T-helper 22 cell (primary cell): ENCODE measurements at places on chromosomes 12 and 14.

GRCh38 chr14:35281341-35281740, 10.8 kb upstream of the PSMA6 start:
- DNase-seq, result no peak

GRCh38 chr14:64542836-64543201, 2.3 kb downstream of the HSPA2 start:
- no peak for DNase-seq

GRCh38 chr12:64808110-64808509, 16.3 kb upstream of the TBC1D30 start:
- no peak for DNase-seq

DNA sequence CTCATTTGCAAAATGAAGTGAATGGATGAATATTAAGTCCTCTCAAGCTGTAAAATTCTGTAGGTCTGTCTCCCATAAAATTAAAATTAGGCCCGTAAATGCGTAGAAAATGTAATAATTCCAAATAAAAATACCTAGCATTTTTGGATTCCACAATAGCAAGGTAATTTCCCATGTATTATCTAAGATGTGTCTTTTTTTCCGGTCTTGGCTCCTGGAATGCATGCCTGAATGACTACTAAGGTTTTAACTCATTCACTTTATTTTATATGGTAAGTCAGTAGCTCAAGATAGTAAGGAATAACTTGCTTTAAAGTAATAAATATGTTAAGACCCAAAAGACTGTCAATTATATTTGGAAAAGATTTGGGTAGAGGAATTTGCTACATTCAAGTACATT, 11.1 kb downstream of the TXNRD1 start:
- DNase-seq, result no peak

DNA sequence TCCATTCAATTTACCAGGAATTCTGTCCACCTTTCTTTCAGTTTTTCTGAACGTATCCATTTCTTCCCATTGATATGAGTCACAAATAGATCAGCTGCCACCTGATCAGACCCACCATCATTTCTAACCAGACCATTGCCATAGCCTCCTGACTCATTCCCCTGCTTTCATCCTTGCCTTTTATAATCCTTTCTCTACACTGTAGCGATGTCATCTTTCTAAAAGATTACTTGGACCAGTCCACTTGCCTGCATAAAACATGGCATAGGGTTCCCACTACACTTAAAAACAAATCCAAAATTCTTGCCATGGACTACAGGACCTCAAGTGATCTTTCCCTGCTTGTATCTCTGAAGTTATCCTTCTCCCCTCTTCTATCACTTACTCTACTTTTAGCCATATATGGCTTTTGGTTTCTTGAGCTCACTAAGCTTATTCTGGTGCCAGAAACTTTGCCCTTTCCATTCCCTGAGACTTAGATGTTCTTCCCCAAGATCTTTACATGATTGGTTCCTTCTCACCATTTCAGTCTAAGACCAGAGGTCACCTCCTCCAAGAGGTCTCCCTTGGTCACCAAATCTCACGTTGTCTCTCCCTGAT, 149.5 kb upstream of the KRR1 start:
- no peak for DNase-seq

DNA sequence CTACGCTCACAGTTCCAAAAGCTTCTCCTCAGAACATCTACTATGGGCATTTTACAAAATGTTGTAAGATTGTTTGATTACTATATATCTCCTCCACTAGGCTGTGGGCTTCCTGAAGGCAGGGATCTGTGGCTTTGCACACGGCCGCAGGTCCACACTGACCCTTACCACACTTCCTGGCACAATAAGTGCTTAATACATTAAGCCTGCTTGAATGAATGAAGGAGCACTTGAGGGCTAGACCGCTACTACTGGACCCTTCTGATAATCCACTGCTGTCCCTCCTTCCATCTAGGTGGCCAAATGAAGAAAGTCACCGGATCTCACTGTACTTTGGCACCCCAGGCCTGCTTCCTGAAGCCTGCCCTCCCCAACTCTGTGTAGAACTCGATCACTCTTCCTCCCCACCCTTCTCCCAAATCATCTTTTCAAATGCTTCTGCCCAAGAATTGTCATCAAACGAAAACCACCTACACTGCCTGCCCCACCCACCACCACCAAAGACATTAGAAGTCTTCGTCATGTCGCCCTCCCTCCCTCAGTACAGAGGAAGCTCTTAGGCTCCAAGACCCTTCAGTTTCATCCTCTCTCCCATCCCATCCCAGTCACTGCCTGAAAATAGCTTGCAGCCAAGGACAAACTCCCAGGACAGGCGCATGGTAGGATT, 596 bp upstream of the ZBTB39 start:
- no peak for DNase-seq

GRCh38 chr12:29204521-29204920, 55.4 kb downstream of the FAR2 start:
- DNase-seq, result no peak

DNA sequence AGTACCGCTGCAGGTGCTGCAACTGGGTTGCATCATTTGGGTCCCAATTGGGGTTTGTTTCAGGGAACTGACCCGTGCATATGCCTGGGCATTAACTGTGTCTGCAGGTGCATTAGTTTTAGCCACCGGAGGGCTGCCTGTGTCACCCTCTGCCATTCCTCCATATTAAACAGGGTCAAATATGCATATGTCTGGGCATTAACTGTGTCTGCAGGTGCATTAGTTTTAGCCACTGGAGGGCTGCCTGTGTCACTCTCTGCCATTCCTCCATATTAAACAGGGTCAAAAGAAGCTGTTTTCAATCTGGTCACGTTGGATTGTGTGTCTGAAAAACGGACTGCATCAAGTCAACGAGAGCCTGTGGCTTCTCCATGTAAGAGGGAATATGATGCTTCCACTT, 1317.0 kb downstream of the TMEM121 start:
- no peak for DNase-seq

DNA sequence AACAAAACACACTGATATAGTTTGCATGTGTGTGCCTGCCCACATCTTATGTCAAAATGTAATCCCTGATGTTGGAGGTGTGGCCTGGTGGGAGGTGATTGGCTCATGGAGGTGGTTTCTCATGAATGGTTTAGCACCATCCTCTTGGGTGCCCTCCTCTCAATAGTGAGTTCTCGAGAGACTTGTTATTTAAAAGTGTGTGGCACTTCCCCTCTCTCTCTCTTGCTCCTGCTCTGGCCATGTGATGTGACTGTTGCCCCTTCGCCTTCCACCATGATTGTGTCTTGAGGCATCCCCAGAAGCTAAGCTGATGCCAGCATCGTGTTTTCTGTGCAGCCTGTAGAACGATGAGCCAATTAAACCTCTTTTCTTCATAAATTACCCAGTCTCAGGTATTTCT, 454.1 kb upstream of the DCN start:
- DNase-seq, result no peak

GRCh38 chr12:62251609-62251958, 8.6 kb upstream of the USP15 start:
- no peak for DNase-seq

DNA sequence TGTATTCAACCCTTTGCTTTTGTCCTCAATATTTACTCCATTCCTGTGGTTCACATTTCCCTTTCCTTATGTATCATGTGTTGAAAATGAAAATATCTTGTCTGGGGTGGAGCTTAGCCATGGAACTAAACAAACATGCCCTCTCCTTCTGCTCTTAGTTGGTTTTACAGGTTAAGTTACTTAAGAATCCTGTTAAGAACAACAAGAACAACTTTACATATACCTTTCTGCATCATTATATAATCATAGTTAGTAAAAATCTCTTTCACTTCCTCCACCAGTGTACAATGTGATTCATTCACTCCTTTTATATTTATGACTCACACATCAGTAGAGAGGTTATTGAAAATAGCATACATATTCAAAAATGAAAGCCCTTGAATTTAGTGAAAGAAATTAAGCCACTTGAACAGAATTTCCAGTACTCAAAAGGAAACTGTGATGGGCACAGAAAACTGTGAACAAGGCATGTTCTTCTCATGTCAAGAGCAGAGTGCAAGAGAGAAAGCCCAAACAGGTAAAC, 307.7 kb downstream of the CCDC91 start:
- DNase-seq, result no peak

- no peak for DNase-seq
Observed at GRCh38 chr12:9651265-9651729, 18.2 kb upstream of the CLEC2D start.

DNA sequence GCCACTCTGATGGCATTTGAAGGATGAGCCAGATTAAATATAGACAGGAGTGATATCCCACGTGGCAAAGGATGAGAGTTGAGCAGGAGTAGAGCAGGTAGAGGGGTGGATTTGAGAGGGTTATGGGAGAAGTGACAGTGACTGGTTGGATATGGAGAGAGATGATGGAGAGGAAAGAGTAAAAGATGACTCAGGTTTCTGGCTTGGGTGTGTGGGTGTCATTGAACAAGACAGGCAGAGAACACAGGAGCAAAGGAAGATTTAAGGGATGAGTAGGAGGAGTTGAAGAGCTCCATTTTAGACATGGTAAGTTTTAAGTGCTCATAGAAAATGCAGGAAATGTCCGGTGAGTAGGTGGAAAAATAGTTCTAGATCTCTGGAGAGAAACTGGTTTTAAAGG, 136.9 kb downstream of the EGLN3 start:
- DNase-seq, result no peak

DNA sequence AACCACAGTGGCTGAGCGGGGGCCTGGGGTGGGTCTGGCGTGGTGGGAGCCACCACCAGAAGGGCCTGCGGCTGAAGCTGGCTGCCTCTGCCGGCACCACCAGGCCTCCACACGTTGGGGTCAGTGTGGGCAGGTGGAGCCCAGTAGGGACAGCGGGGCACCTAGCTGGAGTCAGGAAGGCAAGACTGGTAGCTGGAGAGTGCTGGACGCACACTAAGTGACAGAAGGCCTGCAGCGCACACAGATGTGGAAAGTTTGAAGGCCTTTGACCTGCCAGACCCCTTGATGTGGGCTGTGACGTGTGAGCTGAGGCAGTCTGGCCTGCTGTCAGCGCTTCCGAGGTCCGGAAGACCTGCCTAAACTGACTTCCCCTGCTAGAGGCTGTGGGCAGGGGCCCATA, 26.3 kb downstream of the RIN3 start:
- DNase-seq, result no peak
